ENCODE measurements at places on chromosomes 2 and 18. TPM values are rescaled to one million over a fixed set of nuclear protein-coding genes. Genes with fewer than 3 reads are reported as not detected.

GRCh38 chr2:154945984-154946383 is 247.5 kb downstream of the KCNJ3 start:
- DNase-seq, result no peak

GRCh38 chr18:631560-631959 is 25.9 kb upstream of the TYMS start:
- no peak for DNase-seq

DNA sequence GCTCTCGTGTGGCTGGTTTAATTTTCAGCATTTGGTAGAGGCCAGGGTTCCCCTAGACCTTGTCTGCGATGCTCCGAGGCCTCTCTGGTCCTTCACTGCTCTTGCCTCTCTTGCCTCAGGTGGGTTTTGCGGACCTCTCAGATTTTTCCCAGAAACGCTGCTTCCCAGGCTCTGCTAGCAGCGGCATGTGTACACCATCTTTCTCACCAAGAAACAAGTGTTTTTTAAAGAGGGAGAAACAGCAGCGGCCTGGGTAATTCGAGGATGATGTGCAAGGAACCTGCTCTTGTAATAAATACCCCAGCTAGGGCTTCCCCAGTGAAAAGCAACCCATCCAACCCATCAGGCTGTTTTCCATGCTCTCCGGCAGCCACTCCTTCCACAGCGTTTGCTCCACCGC is 33.5 kb upstream of the COL6A3 start:
- no peak for DNase-seq

DNA sequence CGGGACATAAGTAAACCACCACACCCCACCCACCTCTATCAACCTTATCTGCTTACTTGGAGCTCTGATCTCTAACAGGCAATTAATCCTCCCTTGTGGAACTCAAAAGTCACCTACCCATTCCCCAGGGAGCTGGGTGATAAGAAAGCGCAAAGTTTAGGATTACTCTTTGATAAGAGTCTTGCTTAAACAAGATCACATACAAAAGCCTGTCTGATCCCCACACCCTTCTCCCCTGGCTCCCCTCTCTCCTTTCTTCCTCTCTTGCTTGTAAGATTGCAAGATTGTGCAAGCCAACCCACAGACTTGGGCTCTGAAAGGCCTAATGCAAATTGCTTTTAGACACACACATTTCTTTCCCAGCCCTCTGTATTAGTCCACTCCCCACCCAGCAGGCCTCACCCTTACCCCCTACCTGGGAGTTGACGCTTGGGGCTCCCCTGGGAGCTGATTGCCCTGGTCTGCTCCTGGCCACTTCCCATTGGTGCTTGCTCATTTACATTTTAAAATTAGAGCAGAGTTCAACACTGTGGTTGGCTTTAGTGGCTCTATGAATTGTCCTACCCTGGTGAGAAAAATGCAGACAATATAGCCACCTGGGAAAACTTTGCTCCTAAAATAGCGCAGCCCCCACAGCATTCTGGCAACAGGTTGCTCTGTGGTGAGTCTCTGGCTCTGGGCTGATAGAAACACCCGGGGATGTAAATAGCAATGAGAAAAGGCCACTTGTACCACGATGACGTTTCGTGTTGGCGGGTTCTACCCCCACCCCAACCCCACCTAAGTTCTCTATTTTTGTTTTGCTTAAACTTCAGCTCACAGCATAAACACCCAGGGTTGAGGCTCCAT is 92.8 kb upstream of the MSH2 start:
- DNase-seq, result no peak

DNA sequence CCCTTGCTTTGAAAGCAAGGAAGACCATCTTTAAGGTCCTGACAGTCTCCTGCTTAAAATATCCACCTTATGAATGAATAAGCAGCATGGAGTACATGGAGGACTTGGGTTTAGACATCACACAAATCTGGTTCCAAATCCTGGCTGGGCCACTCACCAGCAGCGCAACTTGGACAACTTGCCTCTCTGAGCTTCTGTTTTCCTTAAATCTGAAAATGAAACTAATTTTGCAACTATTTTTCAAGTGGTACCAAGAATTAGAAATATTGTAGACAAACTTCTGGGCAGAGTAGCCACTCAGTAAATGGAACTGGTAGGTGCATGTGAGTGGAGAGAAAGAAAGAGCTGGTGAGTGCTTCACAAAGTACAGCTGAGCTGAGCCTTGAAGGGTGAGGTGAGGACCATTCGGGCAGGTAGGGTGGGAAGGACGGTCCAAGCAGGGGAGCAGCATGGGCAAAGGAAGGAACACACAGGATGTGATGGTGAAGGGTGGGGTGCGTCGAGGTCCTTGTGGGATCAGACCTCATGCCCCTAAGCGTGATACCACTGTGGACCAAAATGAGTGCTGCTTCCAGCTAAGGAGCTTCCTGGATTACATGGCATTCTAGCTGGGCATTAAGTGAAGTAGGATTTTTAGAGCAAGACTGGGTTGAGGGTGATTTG is 14.4 kb upstream of the TET3 start:
- DNase-seq, result no peak

DNA sequence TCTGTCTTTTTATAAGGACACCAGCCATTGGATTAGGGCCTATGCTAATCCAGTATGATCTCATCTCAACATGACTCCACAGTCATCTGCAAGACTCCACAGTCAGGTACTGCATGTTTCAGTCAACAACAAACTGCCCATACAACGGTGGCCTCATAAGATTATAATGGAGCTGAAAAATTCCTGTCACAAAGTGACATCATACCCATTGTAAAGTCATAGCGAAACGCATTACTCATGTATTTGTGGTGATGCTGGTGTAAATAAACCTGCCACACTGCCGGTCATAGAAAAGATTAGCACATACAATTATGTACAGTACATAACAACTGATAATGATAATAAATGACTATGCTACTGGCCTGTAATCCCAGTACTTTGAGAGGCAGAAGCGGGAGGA is 102.2 kb downstream of the TEX51 start:
- no peak for DNase-seq

DNA sequence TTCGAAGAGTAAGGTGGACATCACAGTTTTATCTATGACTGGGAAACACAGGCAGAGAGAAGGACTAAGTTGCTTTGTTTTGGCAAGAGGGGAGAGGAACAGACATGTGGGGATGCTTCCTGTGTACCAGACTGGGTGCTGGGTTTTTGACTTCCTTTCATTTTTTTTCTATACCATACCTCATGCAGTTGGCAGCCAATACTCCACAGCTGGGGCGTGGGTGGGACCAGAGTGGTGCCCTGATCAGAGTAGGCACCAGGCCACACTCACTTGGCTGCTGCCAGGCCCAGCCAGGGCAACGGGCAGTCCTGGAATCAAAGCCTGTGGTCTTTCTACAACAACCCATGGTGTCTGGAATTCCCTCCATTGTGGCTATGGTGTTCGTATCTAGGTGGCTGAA is 45.2 kb downstream of the SH3RF3 start:
- no peak for DNase-seq

DNA sequence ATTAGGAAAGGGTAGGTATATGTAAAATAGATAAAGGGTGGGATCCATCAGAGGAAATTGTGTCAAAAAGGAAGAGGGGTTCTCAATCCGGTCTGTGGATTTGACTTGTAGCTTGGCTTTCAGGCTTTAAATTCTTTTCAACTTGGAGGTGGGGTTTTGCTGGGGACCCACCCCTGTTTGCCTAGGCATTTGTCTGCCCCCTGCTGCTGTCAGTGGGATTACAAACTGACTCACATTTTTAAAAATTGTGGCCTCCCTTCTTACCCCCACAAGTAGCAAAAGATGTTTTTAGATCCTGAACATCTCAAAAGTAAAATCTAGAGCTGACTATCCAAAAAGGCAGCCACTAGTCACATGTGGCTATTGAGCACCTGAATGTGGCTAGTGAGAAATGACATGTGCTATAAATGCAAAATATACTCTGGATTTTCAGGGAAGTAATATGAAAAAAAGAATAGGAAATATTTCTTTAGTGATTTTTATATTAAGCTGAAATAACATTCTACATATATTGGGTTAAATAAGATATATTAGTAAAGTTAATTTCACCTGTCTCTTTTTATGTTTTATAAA is 178.9 kb downstream of the GFPT1 start:
- DNase-seq, result no peak

- DNase-seq, result peak; percentile 92
Measured at GRCh38 chr2:11344342-11344955, at the start of gene ROCK2. Gene ROCK2 (minus strand): TSS chr2:11344636. CDS start chr2:11344136, 500 bp downstream.

- no peak for DNase-seq
Measured at GRCh38 chr2:66456183-66457041, 21.5 kb downstream of the MEIS1 start.

- no peak for DNase-seq
Measured at GRCh38 chr2:5932556-5933469, 240.6 kb downstream of the SOX11 start.

DNA sequence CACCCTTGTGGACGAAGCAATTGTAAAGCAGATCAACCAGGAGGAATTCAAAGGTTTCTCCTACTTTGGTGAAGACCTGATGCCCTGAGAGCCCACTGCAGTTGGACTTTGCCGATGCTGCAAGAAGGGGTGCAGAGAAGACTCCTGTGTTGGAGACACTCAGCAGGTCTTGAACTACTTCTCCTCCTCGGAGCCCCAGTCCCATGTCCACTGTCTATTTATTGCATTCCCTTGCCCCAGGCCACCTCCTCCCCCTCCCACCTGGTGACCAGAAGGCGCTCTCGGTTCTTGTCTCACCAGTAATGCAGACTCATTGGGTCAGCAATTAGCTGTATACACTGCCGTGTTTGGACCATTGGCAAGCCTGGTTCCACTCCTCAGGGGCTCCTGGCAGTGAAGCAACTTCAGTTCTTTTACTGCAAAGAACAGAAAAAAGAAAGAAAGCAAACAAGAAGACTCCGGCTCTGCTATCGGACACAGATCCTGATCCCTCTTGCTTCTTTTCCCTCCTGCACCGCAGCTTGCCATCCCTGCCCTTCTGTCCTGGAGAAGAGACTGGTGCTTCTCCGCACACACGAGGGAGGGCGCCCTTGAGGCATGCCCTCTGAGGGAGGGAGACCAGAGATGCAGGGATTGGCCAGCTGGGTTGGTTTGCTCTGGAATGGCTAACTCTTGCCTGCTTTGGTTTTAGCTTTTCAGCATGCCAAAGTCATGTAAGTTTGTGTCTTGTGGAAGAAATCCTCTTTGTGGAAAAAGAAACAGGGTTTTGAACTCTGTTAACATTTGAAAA is 112.2 kb upstream of the EPAS1 start:
- DNase-seq, result no peak

DNA sequence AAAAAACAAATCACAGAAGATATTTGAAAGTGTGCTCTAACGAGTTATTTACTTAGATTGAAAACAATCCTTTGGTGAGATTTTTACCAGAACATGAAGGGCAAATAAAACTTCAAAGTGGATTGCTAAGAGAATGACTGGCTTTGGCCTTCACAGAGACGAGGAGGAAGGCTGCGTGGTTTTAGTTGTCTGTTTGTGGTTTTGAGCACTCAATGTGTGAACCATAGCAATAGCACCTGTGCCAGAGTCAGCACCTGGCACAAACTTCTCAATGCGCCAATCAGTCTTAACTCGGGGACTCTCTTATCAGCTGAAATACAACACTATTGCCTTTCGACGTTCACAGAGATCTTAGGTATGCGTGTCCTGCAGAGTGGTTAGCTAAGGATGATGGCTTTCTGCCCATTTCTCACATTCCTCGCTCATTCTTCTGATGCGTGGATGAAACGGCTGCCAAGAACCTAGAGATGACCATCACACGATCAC is 70.0 kb downstream of the MBP start:
- DNase-seq, result no peak

DNA sequence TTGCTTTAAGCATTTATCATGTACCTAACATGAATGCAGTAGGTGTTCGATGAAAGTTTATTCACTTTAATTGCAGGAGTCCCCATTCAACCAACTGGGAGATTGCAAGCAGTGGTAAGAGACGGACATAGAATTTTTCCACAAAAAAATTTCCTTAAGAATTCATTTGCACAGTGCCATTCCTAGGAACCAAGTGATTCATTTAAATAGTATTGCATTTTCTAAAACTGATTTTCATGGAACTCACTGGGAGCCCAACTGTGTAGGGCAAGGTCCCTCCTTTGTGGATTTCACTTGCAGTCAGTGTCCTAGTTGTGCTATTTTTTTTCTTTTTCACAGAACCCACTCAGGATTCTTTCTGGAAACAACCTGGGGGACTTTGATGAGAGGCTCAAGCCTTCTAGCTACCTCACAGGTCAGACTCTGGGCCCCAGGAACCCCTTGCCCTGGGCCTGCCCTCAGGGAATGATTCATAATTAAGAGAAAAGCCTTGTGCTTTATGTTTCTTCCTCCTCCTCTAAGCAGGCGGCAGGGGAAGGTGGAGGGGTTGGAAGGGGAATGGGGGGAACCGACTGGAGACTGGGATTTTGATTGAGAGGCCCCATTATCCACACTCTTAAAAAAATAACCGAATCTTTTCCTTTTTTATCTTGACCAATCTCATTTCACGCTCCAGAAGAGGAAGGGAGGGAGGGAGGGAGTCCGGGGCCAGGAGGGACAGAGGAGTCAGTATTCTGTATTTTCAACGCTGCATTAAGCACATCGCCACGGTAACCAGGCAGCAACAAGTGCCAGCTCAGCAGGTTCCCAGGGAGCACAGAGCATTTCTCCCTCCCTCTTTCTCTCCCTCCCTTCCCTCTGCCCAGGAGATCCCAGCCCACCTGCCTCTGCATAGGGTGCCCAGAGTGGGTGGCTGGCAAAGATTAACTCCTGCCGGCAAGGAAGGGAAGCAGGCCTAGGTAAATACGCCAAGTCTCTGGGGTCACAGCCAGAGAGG is 51.8 kb downstream of the PSD4 start:
- DNase-seq, result no peak

- no peak for DNase-seq
Measured at GRCh38 chr2:189096769-189097447, 82.7 kb downstream of the COL5A2 start.

GRCh38 chr2:74146929-74147726 is 584 bp downstream of the BOLA3 start:
- DNase-seq, result no peak

GRCh38 chr2:208466151-208466919 is 59.7 kb downstream of the PTH2R start:
- DNase-seq, result no peak

Gene CCL20
- polyA plus RNA-seq, result 0.41 TPM

Gene RNF144A
- polyA plus RNA-seq, result 21.5 TPM

Gene RPIA
- polyA plus RNA-seq, result 24.0 TPM

Gene TMEFF2
- polyA plus RNA-seq, result 18.6 TPM

Gene TNFRSF11A
- polyA plus RNA-seq, result 4.7 TPM

Gene SPEG
- polyA plus RNA-seq, result 208 TPM

Gene KIF1A
- polyA plus RNA-seq, result 4.4 TPM

Gene INO80C
- polyA plus RNA-seq, result 27.8 TPM

Gene RASGRP3
- polyA plus RNA-seq, result 26.4 TPM

Gene DLX1
- not detected for polyA plus RNA-seq

Gene IL1R2
- polyA plus RNA-seq, result 0.31 TPM

Gene PSMA8
- polyA plus RNA-seq, result not detected

Gene DSC3
- 1.8 TPM for polyA plus RNA-seq

Gene BMPR2
- 30.9 TPM for polyA plus RNA-seq

Gene MEIS1
- 16.6 TPM for polyA plus RNA-seq

Gene GALNT1
- 83.8 TPM for polyA plus RNA-seq

Gene GPR45
- polyA plus RNA-seq, result not detected

Gene ATOH8
- 25.6 TPM for polyA plus RNA-seq
